Kasumi-1 (cell line): ENCODE measurements at places on chromosomes 11 and 22.

DNA sequence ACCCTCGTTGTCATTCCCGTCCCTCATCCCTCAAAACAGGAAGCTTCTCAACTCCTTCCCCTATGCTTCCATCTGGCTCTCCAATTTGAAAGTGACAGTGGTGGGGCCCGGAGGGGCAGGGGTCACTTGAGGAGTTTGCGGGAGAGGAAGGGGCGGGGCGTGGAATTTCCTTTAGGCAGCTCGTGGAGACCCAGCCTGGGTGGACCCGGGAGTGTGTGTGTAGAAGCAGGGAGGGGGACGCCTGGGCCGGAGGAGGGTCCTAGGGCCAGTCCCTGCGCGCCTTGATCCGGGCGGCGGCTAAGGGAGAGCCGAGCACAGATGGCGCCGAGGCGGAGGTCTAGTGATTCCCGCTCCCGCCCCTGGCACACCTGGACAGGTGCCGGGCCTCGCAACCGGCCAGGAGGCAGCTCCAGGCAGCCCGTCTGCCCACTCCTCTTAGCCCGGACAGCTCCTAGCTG, 7.8 kb upstream of the PAX6 start:
- DNase-seq, result no peak

DNA sequence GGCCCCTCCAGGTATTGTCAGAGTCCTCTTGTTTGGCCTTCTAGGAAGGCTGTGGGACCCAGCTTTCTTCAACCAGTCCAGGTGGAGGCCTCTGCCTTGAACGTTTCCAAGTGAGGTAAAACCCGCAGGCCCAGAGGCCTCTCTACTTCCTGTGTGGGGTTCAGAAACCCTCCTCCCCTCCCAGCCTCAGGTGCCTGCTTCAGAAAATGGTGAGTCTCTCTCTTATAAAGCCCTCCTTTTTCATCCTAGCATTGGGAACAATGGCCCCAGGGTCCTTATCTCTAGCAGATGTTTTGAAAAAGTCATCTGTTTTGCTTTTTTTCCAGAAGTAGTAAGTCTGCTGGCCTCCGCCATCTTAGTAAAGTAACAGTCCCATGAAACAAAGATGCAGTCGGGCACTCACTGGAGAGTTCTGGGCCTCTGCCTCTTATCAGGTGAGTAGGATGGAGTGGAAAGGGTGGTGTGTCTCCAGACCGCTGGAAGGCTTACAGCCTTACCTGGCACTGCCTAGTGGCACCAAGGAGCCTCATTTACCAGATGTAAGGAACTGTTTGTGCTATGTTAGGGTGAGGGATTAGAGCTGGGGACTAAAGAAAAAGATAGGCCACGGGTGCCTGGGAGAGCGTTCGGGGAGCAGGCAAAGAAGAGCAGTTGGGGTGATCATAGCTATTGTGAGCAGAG, at the start of gene CD3E:
CD3E (plus strand) TSS at position 163 of the 681 bp plus-strand sequence; CDS start at position 386, 223 bp downstream.
- DNase-seq, result no peak

DNA sequence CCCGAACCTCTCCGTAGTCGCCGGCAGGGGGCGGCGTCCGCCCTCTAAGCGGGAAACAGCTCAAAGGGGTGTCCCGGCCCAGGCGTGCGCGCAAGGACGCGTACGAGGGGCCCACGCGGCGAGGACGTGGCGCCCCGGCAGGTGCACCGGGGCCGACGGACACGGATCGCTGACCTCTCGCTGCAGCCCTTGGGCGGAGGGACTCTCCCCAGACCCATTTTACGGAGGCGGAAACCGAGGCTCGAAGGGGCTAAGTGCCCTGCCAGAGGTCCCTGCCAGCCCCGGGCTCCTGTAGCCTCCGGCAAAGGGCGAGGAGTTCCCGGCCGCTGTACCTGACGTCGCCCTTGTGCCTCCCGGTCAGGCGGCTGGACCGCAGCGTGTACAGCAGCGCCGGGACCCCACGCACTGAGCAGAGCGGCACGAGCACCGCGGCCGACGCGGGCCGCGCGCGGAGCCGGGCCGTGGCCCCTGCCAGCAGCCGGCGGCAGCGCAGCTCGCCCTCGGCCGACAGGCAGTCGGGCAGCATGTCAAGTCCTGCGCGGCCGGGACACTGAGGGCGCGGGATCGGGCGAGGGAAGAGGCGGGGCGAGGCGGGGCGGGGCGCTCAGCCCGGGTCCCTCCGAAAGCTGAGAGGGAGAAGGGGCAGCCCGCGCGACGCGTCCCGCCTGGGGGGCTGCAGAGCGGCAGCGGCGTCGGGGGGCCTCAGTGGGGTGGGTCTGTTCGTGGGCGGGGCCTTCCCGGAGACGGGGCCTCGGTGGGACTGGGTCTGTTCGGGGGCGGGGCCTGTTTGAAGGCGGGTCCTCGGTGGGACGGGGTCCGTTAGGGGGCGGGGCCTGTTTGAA, at the start of gene NUDT8:
NUDT8 (minus strand) TSS at position 552 of the 842 bp plus-strand sequence; CDS start at position 526, 26 bp downstream.
- DNase-seq, result peak; percentile 73

- no peak for DNase-seq
Measured at GRCh38 chr11:57566905-57567514, 462 bp downstream of the UBE2L6 start.

- DNase-seq, result no peak
Measured at GRCh38 chr22:48313175-48313830, 1514.4 kb downstream of the BRD1 start.

DNA sequence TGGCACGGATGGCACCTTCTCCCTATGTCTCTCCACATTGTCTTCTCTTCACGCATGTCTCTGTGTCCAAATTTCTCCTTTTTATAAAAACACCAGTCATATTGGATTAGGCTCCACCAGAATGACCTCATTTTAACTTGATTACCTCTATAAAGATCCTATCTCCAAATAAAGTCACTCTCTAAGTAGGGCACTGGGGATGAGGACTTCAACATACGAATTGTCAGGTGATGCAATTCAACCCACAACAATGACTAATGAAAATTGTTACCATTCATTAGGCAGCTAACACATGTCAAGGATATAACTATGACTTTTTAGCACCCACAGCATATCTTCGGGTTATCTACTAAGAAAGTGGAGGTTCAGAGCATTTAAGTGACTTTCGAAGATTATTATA, 55.5 kb upstream of the USP47 start:
- DNase-seq, result no peak

GRCh38 chr11:12698048-12698447, 23.8 kb downstream of the TEAD1 start:
- DNase-seq, result no peak

GRCh38 chr11:111521135-111521534, 6.6 kb downstream of the HOATZ start:
- DNase-seq, result no peak

- no peak for DNase-seq
Measured at GRCh38 chr11:16512899-16513241, 156.5 kb upstream of the SOX6 start.

DNA sequence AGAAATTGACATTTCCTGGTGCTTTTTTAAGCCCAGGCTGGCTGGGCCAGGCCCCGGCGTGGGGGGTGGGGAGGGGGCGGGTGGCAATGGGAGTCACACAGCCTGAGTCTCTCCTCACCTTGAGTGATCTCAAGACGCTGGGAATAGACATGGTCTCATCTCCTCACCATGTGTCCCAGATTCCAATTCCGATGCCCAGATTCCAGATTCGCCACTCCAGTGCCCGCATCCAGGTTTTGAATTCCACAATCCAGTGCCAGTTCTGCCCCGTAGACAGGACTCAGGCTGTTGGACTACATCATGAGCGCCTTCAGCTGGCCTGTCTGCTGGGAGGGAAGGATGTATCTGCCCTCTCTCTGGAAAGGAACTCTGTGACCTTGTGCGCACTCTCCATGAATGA, 19.1 kb downstream of the KCNC1 start:
- no peak for DNase-seq

DNA sequence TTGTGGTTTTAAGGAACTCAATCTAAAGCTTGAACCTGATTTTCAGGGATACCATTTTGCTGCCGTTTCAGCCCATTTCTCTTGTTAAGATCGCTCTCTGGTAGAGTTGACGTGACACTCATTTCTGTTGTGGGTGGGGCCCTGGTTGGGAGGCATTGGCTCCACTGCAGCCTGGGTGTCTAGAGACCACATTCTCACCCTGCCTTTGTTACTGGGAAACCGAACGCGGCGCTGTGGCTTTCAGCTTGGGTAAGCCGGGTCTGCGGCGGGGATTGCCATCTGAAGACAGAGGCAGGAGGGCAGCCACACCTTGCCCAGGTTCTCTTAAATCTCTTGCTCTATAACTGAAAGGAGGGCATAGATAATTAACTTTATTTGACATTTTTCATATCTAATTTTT, 3.2 kb downstream of the EHF start:
- DNase-seq, result no peak

DNA sequence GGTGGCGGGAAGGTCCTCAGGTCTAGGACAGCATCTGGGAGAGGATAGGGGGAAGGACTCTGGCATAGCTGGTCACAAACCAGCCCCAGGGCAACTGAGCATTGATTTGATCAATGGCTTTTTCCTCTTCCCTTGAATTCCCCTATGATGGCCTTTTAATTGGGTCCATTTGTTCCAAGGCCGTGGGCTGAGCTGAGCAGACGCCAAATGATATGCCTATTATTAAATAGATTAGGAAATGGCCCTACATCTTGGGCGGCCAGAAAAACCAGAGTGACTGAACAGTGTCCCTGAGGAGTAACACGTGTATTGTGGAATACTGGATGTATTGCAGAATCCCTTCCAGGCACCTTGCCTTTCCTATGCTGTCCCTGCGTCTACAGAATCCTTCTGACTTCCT, 26.7 kb upstream of the P2RY6 start:
- no peak for DNase-seq

- no peak for DNase-seq
Measured at GRCh38 chr22:17729561-17729960, 44.7 kb downstream of the BID start.

DNA sequence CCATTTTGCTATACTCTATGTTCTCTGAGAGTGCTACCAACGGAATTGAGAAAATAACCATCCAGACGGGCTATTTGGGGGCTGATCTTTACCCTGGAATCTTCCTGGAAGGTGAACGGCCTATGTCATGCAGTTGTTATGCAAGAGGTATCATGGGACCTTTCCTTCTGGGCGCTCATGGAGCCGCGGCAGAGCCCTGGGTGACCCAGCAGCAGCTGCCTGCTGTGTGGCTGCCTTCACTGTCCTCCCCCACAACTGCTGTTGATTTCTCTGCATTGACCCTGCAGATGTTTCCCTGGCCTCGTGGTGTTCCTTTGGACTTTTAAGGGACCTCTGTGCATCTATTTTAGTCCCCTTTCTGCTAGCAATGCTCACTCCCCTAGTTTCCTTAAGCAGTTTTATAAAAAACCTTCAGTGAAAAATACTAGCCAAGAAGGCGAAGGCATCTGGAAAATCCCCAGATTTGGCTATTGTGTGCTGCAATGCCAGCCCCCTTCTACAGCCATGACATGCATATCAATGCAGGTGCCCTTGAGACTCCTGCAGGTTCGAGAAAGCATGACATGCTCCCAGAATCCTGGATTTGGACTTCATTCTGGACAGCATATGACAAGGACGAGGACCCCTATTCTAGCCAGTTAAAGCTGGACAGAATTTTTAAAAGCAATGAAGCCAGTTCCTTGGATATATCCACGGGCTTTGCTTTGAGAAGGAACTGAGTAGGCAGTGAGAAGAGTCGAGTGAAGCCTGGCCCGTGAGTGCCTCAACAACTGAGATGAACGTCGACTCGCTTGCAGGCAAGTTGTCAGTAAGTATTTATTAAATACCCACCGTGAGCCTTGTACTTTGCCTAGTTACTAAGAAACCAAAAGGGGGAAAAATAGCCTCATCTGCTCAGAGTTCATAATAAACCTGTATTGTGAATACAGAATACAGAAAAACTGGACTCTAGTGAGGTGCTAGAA, at the start of gene SLC25A18:
SLC25A18 (plus strand) TSS at position 593 of the 965 bp plus-strand sequence. CDS start 16,447 bp downstream, outside the sequence.
- peak; percentile 11 for DNase-seq

DNA sequence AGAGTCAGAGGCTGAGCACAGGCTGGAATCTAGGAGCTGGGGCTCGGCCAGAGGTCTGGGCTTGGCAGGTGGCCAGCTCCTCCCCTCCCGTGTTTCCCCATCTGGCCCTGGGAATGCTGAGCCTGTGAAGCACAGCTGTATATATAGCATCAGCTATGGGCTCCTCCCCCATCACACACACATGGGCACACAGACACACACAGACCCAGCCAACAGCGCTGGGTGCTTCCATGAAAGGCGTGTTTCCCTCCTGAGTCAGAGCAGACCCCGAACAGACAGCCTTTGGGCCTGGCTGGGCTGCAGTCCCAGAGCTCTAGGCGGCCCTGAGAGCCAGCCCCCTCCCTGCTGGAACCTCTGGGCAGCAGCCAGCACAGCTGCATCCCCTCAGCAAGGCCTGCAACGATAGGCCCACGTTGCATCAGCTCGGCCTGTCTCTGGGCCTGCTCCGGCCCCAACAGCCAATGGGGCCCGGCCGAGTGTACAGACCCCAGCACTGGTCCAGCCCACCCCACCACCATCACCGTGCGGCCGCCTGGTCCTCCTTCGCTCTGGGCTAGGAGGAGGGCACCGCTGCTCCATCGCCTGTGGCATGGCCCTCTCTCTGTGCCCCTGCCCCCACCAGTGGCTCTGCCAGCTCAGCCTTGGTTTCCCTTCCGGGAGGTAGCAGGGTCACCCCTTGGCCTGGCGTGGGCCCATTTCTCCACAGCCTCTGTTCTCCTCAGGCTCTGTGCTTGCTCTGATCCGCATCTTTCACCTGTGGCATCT, 7.6 kb upstream of the SERPINH1 start:
- DNase-seq, result no peak

DNA sequence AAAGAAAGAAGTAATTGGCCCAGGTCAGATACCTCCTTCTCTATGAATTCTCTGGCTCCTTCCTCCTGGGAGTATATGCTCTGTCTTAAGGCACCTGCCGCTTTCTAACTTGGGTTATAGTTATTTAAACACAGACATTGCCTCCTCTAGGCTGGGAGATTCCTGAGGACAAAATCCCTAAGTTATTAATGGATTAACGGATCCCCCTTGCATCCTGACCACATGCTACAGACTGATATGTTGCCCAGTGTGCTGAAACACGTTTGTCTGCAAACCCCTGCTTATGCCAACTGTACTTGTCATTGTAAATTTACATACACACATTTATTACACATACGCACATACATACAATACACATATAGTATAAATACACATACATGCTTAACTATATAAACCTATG, 35.3 kb downstream of the PACSIN2 start:
- DNase-seq, result no peak
